ENCODE measurements at places on chromosomes 7 and 10.

DNA sequence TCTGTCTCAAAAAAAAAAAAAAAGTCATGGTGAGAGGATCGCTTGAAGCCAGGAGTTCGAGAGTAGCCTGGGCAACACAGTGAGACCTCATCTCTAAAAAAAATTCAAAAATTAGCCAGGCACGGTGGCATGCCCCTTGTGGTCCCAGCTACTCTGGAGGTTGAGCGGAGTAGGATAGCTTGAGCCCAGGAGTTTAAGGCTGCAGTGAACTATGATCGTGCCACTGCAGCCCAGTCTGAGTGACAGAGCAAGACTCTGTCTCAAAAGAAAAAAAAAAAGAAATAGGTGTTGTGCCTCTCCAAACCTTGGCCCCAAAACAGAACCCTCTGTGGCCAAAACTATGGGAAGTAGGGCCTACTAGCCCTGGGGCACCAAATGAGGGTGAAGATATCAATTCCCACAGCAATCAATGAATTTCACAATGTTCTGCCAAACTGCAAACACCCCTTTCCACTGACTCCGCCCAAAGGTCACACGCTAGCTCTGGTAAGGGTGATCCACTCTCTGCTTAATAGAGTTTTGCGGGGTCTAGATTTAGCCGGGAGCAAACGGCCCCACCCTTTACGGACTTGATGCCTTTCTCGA is 16.9 kb downstream of the SSC4D start:
- no peak for DNase-seq

GRCh38 chr7:19871102-19871501 is 97.7 kb upstream of the TMEM196 start:
- DNase-seq, result no peak

DNA sequence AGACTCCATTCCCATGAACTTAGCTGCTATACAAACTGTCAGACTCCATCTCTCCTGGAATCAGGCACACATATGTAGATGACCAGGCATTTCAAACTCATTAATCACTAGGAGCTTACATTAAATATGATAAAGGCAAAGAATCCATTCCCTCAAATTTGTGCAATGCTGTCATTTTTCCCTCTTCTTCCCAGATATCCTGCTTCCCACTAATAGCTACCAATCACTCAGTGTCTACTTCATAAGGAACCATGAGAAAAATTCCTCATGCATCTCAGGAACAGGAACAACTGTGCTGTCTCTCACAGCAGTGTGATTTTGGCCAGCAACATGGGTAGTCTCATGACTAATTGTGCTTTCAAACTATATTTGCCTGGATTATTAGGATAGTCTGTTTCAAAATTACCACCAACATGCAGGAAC is 133.9 kb downstream of the DKK1 start:
- no peak for DNase-seq

- no peak for DNase-seq
Measured at GRCh38 chr7:21029006-21029405, 242.3 kb upstream of the SP8 start.

GRCh38 chr7:12896316-12896715 is 208.9 kb downstream of the ARL4A start:
- no peak for DNase-seq

DNA sequence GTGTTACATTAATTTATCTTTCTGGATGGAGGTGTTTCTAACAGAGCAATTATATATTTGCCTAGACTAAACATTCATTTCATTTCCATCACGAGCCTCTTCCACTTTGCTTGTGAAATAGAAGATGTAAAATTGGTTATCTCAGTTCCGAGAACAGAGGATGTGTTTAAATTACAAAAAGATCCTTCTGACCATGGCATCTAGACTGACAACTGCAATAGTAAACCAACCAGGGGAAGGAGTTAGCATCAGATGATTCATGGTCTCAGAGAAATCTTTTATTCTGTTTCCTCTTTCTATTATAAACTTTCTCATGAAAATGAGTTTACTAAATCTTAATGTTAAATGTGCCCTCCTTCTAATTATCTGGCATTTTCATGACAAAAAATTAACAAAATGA is 149.8 kb upstream of the WDR11 start:
- DNase-seq, result no peak

GRCh38 chr10:124705817-124706461 is 38.2 kb downstream of the FAM53B start:
- DNase-seq, result no peak

DNA sequence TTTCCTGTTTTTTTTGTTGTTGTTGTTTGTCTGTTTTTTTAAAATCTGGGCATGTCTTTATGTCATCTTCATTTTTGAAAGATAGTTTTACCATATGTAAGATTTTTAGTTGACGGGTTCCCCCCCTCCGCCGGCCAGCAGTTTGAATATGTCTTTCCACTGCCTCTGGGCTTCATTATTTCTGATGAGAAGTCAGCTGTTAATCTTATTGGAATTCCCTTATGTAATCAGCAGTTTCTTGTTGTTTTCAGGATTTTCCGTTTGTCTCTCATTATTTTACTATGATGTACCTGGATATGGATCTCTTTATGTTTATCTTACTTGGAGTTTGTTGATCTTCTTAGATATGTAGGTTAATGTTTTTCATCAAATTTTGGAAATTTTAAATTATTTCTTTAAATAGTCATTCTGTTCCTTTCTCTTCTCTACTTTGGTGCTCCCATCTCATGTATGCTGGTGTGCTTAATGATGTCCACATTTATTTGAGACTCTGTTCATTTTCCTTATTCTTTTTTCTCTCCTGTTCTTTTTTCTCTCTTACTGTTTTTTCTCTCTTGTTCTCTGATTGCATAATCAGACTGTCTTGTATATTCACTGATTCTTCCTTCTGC is 9.7 kb downstream of the EXOC6 start:
- no peak for DNase-seq

DNA sequence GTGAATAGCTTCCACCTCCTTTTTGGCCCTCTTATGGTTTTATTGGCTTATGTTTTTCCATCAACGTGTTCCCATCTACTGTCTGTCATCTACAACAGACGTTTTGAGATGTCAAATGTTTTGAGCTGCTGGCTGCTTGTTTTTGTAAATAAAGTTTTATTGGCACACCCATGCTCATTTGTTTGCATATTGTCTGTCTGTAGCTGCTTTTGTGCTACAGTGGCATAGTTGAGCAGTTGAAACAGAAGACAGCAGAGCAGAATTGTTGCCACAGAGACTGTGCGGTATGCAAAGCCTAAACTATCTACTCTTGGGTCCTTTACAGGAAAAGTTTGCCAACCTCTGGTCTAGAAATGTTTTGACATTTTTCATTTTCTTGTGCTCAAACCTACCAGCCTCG is 88.7 kb downstream of the VPS50 start:
- DNase-seq, result no peak

GRCh38 chr10:22649390-22649841 is 65.0 kb downstream of the PIP4K2A start:
- no peak for DNase-seq

- no peak for DNase-seq
Measured at GRCh38 chr10:97842656-97843280, 6.9 kb upstream of the GOLGA7B start.

DNA sequence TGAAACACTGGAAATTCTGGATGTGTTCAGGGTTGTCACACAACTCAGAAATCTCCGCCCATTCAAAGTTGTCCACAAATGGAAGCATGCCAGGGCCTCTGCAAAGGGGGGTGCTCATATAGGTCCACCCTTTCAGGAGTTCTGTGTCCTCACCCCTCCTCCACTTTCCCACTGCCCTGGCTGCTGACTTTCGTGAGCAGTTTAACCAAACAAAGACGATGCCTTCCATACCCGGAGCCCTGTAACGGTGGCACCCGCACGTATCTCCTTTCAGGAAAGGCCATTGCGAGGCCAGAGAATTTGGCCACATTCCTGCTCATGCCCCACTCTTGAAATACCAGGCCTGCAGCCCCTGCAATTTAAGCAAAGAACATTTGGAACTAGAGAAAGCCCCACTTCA is 1.4 kb downstream of the CPXM2 start:
- no peak for DNase-seq

DNA sequence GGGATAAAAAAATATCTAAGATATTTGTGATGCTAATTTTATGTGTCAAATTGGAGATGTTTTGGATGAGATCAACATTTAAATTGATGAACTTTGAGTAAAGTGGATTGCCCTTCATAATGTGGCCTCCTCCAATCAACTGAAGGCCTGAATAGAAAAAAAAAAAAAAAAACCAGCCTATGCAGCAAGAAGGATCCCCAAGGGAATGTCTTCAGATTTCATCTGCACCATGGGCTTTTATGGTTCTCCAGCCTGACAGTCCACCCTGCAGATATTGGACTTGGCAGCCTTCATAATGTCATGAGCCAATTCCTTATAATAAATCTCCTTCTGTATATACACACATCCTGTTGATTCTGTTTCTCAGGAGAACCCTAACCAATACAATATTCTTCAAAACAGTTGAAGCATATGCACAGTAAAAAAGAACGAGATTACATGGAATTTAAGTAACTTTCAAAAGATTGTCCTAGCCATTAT is 316.9 kb upstream of the PLXDC2 start:
- no peak for DNase-seq

- DNase-seq, result no peak
Measured at GRCh38 chr7:155795951-155796350, 16.3 kb downstream of the SHH start.

- no peak for DNase-seq
Measured at GRCh38 chr10:73364964-73365363, 6.3 kb upstream of the CFAP70 start.

DNA sequence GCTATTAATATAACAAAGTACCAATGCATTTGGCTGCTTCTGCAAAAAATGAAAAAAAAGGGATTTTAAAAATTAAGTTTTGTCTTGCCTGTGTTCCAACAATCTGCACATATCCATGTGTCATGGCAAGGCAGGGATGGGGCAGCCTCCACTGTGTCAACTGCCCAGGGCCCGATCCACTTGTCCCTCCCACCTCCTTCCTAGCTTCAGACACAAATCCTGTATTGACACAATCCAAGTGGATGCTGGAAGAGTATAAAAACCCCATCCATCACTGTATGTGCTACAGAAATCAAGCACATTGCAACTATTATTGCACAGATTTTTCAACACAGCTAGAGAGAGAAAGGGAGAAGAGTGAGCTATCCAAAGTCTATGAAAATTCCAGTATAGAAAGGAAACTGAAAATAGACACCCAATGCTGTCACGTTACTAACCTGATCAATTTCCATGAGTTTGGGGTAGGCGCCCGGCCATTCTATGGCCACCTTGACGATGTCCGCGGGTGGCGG is 106.4 kb downstream of the ELMO1 start:
- DNase-seq, result no peak

DNA sequence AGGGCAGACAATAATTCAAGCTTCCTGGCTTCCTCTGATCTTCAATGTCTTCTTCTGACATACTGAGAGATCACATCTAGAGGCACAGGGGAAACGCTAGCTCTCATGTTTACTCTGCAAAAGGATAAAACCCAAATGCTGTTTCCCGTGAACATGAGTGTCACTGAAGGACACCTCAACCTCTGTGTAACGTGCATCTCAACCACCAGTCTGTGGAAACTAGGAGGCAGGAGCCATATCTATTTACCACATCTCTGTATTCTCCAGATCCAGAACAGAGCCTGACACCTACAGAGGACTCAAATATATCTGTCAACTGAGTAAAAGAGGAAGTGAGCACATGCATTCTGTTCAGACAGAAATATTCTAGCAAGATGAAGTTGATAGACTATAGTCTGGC is 140.3 kb upstream of the TARP start:
- no peak for DNase-seq

DNA sequence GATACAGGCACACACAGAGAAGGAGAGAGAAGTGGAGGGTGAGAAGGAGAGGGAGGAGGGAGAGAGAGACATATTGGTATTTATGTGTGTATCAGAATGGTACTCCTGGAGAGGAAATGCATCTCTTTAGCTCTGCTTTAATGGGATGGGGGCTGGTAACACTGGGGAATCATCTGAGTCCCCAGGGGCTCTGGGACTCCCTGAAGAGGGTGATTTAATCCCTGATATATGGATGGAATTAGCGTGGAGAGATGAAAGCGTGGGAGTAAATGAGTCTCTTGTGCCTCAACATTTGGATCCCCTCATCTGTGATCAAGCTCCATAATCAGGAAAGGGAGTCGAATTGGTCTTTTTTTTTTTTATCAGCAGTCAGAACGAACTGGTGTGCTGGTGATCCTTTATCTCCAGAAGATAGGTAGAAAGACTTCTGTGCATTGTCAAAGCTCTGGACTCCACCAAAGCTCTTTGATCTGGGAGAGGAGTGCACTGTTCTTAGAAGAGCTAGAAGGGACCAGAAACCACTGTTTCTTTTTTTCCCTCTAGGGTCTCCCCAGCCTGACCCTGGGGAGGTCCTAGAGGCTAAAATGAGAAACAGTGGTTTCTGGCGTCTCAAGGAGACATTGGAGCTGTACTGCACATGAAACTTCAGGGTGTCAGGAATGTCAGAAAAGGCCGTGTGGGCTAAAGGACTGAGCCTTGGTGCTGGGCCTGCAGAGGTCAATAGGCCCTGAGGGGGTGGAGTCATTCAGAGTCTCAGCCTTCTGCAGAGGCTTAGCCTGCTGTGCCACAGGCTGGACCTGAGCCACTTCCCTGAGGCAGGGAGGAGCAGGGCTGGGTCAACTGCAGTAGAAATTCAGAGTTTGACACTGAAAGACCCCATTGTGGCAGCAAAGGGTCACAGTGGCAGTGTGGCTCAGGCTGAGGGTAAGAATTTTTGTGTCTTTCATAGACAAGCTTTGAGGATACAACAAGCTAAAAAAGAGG is 234.4 kb upstream of the SLC26A5 start:
- no peak for DNase-seq

GRCh38 chr7:110358028-110358427 is 732.9 kb upstream of the LRRN3 start:
- no peak for DNase-seq

DNA sequence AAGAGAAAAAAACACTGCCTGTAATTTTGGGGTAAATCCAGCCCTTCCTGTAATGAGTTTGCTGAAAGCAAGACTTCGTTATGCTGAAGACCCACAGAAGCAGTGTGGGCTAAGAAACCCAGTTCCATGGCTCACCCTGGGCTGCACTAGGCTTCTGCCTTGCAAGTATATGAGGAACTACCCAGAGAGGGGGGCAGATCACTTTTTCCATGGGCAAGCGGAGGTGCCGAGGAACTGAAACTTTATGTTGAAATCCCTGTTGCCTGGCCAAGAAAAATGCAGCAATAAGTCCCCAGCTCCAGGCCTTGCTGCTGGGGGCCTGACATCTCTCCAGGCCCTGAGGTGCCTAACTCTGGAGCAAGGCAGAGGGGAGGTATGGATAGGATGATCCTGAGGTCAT is 8.5 kb downstream of the RASSF4 start:
- DNase-seq, result no peak

- no peak for DNase-seq
Measured at GRCh38 chr10:5252177-5253037, 55.8 kb downstream of the AKR1C4 start.
